ENCODE measurements at places on chromosomes 11 and 22.

- DNase-seq, result peak; percentile 48
These were observed 874 bp downstream of the ZFTA start for GRCh38 chr11:63767565-63768236.

DNA sequence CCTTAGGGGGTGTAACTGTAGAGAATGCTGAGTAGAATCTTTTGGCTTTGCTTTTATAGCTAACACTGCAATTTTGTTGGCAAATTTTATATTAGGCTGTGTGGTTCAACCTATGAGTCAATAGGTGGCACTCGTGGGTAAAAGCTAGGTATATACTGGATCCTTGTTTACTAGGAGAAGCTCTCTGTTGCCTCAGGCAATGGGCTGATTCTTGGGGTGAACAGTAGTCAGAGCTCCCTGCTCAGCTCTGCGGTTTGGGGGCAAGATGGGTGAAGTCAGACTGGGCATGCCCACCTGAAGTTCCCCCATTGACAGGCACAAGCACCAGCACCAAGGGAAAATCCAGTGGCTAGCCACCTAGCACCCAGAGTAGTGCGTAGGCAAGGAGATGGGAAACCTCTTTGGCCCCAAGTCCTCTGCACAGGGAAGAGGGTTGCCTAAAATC, 238.7 kb downstream of the FAM181B start:
- peak; percentile 56 for DNase-seq

GRCh38 chr11:95832763-95833162, 42.5 kb downstream of the CEP57 start:
- DNase-seq, result no peak

DNA sequence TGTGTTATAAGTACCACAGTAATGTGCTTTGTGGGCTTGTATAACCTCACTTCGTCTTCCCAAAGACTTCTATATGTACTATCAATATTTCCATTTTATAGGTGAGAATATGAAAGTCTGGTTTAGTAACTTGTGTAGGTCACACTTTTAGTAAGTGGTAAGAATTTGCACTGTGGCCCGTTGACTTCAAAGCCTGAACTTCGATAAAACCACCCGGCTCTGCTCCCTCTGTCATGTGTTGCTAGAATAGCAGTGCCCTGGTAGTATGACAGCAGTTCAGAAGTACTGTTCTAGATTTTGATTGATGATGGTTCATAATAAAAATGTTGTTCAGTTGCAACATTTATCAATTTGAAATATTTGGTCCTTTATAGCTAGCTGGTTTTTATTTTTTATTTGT, 110.2 kb upstream of the SORL1-AS1 start:
- DNase-seq, result no peak

DNA sequence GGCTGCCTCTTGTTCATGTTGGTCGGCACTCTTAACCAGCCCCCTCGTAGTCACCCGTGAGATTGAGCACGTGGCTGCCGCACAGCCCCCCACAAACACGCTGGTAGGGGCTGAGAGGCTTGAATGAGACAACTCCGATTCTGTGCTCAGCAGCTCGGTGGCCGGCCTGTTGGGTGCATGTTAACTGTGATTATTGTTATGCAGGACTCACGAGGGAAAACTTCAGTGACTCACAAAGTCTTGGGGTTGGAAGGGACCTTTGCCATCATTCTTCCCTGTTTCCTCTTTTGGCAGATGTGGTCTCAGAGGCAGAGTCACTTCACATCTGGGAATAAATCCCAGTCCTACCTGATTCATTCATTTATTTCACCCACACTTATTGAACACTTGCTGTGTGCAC, 75.2 kb downstream of the ADAMTS15 start:
- DNase-seq, result no peak

GRCh38 chr11:118640332-118641154, 33.1 kb downstream of the PHLDB1 start:
- DNase-seq, result no peak

DNA sequence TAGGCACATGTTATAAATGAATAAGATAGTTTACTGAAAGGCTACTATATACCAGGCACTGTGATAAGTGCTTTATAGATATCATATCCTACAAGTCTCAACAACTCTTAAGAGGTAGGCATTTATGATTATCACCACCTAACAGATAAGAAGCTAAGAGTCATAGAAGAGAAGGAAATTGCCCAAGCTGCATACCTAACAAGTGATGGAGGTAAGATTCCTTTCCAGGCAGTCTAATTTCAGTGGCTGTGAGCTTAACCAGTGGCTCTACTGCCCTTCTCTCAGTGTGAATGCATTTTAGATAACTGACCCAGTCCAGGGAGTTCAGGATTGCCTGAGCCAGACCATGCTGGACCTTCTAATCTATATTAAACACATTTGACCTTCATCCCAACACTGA, 39.2 kb downstream of the HEPHL1 start:
- no peak for DNase-seq

- DNase-seq, result no peak
These were observed 2.1 kb upstream of the HSPA8 start for GRCh38 chr11:123063826-123064657.

- no peak for DNase-seq
These were observed 124.8 kb upstream of the NECTIN1 start for GRCh38 chr11:119853581-119854360.

GRCh38 chr11:68524213-68524612, 63.7 kb downstream of the PPP6R3 start:
- DNase-seq, result no peak

GRCh38 chr11:39571081-39571480, 1888.4 kb downstream of the LRRC4C start:
- no peak for DNase-seq

DNA sequence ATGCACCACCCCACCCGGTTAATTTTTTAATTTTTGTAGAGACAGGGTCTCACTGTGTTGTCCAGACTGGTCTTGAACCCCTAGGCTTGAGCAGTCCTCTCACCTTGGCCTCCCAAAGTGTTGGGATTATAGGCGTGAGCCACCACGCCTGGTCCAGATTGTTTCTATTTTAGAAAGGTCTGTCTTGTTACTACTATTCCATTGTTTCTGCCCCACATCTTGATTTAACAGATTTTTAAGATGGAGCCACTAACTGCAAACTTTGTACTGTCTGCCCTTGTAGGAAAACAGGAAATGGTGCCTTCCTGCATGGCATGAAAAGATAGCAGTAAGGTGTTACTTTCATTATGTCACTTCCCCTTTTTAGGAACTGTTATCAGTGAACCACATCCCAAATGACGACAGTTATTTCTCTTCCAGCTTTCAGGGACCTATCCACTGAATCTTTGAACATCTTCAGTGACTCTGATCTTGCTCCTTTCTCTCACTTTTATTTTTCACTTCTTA, 23.2 kb downstream of the TAF1D start:
- DNase-seq, result no peak

GRCh38 chr11:122115524-122116379, at the start of gene BLID:
Gene BLID (minus strand): TSS chr11:122116215. CDS start chr11:122115922, 293 bp downstream.
- DNase-seq, result no peak

- DNase-seq, result no peak
These were observed 850.1 kb downstream of the NTM start for GRCh38 chr11:132220474-132220873.

DNA sequence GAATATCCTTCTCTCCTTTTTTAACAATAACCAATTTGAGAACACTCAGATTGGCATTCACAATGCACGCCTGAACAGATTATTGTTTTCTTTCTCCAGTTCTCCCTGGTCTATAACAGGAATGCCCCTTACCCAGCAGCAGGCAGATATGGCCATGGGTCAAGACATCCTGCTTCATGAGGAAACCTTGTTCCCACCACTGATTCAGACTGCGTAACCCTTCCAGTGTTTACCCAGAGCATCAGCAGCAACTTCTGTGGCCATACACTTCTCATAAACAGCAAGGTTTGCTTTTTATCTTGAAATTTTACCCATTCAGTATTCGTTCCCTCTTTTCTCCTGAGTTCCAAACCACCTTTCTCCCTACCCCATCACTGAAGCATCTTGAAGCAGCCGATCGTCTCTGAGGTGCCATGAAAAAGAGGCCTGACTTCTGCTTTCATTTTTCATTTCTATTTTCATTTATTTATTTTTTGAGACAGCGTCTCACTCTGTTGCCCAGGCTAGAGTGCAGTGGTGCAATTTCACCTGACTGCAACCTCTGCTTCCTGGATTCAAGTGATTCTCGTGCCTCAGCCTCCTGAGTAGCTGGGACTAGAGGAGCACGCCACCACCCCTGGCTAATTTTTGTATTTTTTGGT, 9.6 kb downstream of the PTS start:
- DNase-seq, result no peak

DNA sequence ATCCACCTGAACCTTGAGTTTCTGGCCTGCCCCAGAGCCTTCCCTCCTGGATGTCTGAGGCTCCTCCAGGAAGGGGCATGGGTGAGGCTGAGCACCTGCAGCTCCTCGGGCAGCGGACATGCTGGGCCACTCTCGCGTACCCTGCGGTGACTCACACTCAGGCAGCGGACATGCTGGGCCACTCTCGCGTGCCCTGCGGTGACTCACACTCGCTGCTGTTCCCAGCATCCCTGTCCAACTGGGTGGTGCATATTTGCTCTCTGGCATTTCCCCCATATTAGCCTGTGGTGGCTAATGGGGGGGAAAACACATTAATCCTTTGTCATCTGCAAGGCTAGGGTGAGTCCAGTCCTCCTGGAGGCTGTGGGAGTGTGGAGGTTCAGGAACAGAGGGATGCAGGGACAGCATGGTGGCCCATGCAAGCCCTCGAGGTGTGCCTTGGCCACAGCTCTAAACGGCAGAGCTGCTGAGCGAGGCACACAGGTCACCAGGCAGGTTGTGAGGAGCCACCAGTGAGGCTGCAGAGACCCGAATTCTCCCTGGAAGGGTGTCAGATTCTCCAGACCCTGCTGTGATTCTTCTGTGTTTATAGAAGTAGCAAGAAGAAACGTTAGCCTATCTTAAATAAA, 728.1 kb downstream of the BRD1 start:
- DNase-seq, result no peak

DNA sequence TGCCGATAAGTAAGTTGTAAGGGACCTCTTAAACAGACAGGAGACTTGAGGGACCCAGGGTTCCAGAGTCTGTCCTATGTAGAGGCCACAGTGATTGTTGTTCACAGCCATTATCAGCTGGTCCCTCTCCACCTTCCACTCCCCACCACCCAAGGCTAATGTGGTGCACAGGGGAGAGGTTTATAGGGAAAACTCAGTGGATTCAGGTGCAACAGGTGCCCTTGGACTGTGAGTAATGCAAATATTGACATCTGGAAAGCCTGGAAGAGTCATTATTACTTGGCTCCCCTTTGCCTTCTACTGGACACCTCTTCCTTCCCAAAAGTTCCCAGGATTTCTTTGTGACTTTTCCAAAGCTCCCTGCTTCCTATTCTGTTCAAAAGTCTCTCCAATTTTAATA, 441.1 kb upstream of the CCDC90B start:
- DNase-seq, result no peak

- peak; percentile 26 for DNase-seq
These were observed 23.5 kb downstream of the SPATA19 start for GRCh38 chr11:133821776-133822175.

- no peak for DNase-seq
These were observed 3.9 kb upstream of the TRAF6 start for GRCh38 chr11:36513965-36514364.

- no peak for DNase-seq
These were observed 110.2 kb downstream of the MYO18B start for GRCh38 chr22:25852223-25852622.

GRCh38 chr22:32478994-32479393, 4.4 kb downstream of the FBXO7 start:
- DNase-seq, result no peak

GRCh38 chr22:49295465-49295743, 532.3 kb downstream of the BRD1 start:
- DNase-seq, result no peak

DNA sequence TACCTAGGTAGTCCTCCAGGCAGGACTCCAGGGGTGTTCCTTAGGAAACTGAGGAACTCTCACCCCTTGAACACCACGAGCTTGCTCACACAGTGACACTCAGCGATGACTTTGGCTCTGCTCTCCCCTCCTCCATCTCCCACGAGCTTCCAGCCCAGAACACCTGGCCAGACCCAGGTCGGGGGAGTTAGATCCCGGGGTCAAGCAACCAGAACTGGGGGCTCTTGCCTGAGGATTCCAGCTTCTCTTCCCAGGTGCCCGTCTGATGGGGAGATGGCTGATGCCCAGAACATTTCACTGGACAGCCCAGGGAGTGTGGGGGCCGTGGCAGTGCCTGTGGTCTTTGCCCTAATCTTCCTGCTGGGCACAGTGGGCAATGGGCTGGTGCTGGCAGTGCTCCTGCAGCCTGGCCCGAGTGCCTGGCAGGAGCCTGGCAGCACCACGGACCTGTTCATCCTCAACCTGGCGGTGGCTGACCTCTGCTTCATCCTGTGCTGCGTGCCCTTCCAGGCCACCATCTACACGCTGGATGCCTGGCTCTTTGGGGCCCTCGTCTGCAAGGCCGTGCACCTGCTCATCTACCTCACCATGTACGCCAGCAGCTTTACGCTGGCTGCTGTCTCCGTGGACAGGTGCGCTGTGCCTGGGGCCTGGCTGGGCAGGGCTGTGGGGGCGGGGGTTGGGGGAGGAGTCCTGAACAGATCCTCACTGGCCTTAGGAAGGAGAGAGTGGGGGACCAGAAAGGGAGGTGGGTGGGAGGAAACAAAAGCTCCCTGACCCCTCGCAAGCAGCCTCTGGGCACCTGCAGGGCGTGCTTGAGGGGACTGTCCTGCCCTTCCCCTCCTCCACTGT, at the start of gene GALR3:
GALR3 (plus strand) TSS at position 249 of the 852 bp plus-strand sequence; CDS start at position 274, 25 bp downstream.
- no peak for DNase-seq

DNA sequence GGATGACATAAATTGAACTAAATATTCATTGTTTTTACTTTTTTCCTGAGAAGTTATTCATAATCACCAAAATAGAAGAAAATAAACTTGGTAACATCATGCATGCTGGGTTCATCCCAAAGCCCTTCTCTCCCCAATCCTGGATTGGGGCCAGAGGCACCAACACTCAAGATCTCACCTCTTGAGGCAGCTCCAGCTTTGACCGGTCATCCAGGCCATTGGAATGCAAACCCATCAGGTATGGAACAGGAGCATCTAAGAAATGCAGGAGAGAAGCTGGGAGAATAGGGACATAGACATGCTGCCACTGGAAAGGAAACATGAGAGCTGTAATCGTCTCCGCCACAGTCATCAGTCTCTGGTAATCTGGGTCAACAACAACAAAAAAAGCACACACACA, 71.8 kb downstream of the DENND5A start:
- DNase-seq, result no peak
